GM20000 (cell line): ENCODE measurements at places on chromosomes 3 and 15.
A peak's percentile ranks its signal among the peaks of the same experiment; 100 is the strongest.

- no peak for DNase-seq
Measured at GRCh38 chr3:64000453-64001055, 22.7 kb downstream of the PSMD6 start.

DNA sequence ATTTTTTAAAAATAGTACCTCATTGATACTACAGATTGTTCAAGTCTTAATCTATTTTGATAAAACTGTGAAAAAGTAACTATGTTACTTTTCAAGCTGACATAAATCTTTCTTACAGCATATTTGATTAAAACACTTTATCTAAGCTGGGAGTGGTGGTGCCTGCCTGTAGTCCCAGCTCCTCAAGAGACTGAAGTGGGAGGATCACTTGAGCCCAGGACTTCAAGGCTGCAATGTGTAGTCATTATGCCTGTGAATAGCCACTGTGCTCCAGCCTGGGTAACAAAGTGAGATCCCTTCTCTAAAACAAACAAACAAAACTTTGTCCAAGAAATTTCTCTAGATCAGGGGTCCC lies 59.6 kb upstream of the NEDD4 start:
- DNase-seq, result no peak

- no peak for DNase-seq
Measured at GRCh38 chr15:57566834-57567233, 24.9 kb upstream of the MYZAP start.

DNA sequence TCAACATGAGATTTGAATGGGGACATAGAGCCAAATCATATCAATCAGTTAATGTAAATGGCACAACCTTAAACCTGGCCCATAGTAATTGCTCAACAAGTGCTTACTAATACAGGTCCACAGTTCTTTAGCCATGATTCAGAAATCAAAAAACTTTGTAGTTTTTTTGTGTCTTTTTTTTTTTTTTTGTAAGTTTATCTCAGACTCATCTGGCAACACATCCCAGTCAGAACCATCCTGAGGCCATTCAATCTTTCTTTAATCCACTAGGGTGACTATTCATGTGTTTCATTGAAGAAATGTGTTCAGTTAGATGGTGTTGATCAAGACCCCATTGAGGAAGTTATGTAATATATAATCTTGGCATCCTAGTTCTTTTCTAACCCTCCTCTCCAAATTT lies 65.4 kb downstream of the ABI3BP start:
- DNase-seq, result no peak

GRCh38 chr3:47409688-47410416 lies 29.0 kb downstream of the PTPN23 start:
- DNase-seq, result no peak

DNA sequence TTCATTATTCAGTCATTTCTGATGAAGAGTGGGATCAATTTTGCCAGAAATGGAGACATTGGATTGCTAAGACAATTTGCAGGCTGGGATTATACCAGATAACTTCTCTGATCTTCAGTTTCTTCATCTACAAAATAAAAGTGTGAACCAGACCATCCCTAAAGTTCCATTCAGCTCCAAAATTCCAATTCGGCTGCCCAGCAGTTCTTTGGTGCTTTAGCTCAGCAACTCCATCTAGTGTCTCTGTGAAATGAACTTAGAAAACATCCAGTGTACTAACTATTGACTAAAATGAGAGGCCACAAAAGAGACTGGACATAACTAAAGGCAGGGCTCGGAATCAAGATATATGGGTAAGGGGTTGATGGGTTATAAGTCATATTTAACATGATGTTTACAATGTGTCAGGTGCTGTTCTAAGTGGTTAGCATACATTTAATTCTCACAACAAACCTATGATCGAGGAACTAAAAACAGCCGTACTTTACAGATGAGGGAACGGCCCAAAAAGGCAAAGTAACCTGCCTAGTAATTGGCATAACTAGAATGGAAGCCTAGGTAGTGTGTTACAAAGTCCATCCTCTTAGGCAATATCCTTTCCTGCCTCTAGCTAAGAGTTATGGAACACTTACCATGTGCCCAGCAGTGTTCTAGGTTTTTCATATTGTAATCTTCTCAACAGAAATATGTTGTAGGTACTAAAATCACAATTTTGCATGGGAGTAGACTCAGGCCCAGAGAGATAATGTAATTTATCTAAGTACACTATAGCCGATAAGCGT lies 17.0 kb downstream of the THAP10 start:
- DNase-seq, result no peak

- DNase-seq, result no peak
Measured at GRCh38 chr3:129078510-129078909, 17.9 kb downstream of the GP9 start.

DNA sequence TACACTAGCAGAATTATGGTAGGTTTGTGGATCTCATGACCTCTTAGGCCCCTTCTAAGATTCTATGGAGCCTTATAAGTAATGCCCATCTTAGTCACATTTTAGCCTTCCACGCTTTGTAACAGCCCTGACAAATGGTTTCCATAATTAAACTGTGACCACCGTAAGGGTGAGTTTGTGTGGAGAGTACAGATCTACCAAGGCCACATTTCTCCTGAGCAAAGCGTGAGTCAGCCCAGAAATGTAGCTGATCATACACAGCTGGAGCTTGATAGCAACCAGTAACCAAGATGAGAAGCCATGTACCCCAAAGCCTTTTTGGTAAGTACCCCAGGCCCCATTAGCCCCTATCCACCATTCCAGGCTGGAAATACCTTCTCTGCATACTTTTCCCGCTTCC lies 31.7 kb downstream of the CHAC1 start:
- DNase-seq, result no peak

GRCh38 chr15:77416148-77416455 lies 3.8 kb downstream of the PEAK1 start:
- DNase-seq, result no peak

GRCh38 chr15:88650556-88650955 lies 11.7 kb downstream of the ISG20 start:
- no peak for DNase-seq

DNA sequence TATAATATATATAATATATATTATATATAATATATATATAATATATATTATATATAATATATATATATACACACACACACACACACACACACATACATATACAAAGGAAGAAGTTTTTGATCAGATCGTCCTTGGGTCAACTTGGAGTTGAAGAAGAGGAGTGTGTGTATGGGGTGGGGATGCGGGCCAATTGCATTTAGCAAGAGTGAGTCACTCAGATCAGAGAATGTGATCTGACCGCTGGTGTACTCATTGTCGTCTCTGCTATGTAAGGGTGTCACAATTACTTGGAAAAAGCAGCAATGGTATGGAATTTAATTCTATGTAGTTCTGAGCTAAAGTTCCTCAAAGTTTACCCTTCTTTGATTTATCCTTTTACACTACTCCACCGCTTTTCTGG lies 4.6 kb upstream of the VGLL3 start:
- DNase-seq, result no peak

GRCh38 chr3:168262887-168263286 lies 167.2 kb upstream of the GOLIM4 start:
- no peak for DNase-seq

DNA sequence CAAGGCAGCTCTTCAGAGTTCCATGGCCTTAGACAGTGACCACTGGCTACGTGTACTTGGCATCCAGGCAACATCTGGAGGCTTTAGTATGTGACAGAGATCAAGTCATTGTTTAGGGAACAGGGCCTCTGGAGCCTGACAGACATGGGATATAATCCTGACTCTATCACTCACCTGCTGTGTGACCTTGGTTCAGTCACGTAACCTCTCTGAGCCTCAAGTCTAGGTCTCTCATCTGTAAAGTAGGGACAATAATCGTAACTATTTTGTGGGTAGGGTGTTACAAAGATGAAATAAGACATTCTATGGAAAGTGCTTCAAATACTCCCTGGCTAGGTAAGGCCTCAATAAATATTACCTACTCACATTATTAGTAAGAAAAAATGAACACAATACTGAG lies 114.2 kb downstream of the SMAD6 start:
- no peak for DNase-seq

DNA sequence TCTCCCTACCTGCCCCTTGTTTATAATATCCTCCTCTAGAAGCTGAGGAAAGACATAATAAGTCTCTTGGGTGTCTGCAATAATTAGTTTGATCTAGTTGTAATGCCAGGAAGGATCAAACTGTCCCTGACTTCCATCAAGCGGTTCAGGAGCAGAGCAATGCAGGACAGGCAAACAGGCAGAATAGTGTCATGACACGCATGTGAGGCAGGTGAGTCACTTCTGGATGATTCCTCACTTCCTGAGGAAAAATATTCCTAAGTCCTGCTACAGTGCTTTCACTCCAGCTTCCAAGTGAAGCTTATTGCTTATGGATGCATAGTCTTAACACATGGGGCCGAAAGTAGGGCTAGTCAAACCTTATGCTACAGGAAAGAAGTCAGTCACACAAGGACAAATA lies 85.8 kb downstream of the GREM1 start:
- no peak for DNase-seq

DNA sequence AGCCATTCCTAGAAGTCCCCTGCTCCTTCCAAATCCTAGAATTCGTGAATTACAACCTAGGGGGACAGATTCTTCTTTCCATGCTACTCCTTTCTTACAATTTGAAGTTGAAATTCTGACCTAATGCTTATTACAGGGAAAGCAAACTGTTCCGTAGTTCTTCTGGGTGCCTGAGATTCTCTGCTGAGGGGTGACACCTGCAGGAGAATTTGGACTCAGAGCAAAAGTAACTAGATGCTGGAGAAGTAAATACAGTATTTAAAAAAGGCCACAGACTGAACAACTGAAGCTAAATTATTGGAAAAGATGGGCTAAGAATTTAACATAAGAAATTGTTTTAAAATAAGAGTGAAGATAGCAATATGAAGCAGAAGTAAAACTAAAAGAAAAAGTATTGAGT lies 37.9 kb downstream of the ACAD9 start:
- DNase-seq, result no peak

DNA sequence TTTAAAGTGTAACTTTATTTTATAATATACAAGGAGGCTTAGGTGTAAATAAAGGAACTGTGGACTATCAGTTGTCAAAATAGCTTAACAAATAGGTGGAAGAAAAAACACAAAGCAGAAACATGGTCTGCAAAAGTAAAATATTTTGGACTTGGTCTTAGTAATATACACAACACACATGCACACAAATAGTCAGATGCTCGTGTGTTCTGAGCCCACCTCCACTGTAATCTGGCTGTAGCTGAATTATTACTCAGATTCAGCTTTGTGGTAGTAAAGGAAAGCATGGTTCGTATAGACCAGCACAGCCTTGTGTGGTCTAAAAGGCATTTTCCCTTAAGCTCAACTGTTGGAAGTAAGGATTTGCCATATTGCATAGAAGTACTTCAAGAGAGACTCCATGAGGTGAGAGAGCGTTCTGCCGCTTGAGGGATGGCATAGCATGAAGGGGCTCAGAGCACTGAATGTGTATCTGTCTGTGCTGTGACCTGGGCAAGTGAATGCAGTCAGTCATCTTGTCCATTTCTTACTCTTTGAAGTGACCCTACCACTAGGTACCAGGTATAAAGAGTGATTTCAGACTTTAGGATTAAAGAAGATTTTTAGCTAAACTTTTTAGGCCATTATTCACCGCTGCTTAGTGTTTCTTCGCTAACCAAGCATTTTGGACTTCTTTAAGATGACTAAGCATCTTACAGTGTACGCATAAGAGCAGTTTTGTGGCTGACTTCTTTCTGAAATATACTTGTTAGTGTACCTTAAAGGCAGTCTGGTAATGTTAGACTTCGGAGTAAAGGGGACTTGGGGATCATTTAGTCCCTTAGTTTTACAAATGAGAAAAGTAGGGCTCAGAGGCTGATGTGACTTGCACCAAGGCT lies 15.2 kb downstream of the TPM1 start:
- DNase-seq, result no peak

DNA sequence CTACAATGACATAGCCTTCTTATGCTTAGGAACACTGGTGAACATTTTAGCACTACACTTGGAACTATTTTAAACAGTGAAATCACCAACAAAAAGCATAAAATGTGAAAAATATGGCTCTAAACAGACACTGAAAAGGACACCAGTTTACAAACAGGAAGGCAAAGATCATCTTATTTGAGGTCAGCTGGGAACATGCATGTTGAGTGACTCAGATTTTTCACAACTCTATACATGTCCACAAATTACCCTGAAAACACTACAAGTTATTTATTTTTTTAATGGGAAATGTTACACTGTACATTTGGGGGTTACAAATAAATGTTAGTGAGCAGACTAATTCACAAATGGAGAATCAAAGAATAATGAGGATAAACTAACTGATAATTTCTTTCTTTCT lies 12.5 kb upstream of the GK5 start:
- no peak for DNase-seq

GRCh38 chr15:85494048-85494777 lies 113.8 kb downstream of the AKAP13 start:
- DNase-seq, result no peak

DNA sequence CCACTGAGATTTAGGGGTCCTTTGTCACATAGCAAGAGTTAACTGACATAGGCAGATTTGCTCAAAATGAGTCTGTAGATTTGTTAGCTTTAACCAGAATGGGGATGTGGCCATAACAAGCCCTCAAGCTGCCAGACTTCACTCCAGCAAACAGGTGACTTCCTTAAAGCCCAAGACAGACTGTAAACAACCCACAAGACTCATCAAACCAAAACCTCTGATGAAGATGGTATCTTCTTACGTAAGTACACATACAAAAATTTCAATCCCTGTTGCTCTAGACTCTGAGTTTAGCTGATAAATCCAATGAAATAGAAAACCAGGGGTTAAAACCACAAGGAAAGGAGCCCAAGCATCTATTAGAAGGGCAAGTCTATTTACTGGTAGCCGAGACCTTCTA lies 18.2 kb upstream of the ZBTB20 start:
- no peak for DNase-seq

DNA sequence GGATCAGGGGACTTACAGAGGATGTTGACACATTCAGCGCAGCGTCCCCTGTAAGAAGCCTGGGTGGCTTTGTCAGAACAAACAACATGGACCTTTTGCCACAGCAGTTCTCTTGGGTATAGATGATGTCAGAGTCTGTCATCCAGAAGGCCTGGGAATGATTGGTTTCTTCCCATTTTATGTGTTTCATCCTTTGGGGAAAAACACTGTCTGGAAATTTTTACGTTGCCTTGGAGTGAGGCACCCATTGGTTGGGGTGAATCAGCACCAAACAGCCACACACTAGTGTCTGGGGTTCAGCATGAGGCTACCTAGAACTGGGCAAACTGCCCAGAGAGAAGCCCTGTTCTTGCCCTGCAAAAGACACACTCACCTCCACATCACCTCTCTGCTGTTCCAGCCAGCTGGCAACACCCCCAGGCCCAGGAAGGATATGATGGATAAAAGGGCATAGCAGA lies 123.0 kb downstream of the FAM43A start:
- no peak for DNase-seq

GRCh38 chr3:190696777-190697501 lies 165.6 kb downstream of the GMNC start:
- peak; percentile 4 for DNase-seq

GRCh38 chr3:24046214-24046613 lies 101.1 kb downstream of the NR1D2 start:
- no peak for DNase-seq

DNA sequence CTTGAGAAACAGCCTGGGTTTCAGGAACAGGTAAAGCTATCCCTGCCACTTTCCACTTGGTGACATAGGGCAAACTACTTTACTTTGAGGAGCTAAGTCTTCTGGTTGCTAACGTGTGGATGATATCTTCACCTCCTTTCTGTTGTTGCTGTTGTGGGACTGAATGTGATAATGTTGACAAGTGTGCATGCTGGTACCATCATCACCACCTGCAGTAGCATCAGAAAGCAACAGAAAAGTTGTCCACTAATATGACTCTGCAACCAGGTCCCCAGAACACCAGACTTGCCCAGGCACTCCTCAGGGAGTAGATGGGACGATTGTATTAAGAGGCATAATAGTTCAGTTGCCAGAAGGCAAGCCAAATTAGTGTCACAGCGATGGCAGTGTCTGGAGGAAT lies 203.2 kb upstream of the MCTP2 start:
- no peak for DNase-seq
